Right ventricle myocardium superior (tissue), 1 donor: ENCODE measurements at places on chromosomes 13 and 19. TPM values are rescaled to one million over a fixed set of nuclear protein-coding genes. Genes with fewer than 3 reads are reported as not detected.
A peak's percentile ranks its signal among the peaks of the same experiment; 100 is the strongest.

Gene DCAF15
- total RNA-seq: 15.4 TPM

Gene KLC3
- not detected for total RNA-seq

DNA sequence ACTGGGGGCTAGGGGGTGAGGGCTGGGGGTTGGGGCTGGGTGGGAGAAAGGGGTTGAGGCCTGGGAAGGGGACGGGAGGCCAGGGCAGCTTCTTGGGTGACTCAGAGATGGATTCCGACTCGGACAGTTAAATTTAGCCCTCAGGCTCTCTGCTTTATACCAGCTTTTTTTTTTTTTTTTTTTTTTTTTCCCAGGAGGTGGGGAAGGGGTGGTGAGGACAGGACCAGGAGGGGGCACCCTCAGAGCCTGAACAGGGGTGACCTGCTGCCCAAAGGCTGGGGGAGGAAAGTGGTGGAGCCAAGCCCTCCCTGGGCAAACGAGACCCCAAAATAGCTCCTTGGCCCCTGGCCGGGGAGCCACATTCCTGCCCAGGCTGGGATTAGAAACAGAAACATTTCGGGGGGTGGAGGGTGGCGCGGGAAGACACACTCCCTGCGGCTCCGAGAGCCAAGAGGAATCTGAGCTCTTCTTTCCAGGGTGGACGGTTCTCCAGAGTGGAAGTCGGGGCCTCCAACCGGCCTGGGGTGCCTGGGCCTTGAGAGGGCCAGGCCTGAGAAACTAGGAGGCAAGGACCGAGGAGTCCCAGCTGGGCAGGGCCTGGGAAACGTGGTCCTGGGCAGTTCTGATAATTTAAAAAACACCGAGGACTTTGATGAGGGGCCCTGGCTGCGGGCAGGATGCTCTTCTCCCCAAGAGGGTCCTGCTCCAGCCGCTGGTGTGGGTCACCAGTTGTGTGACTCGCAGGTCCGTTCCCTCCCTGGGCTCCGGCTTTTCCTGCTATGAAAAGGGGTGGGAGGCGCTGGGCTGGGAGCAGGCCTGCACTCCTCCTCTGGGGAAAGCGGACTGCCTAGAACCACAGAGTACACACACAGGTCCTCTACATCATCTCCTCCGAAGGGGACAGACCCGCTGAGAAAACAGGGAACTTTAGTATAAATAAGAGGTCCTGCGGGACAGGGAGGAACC is 813 bp upstream of the DMPK start:
- DNase-seq: peak; percentile 89

- no peak for DNase-seq
These were observed 45.4 kb downstream of the PEPD start for GRCh38 chr19:33476151-33476707.

DNA sequence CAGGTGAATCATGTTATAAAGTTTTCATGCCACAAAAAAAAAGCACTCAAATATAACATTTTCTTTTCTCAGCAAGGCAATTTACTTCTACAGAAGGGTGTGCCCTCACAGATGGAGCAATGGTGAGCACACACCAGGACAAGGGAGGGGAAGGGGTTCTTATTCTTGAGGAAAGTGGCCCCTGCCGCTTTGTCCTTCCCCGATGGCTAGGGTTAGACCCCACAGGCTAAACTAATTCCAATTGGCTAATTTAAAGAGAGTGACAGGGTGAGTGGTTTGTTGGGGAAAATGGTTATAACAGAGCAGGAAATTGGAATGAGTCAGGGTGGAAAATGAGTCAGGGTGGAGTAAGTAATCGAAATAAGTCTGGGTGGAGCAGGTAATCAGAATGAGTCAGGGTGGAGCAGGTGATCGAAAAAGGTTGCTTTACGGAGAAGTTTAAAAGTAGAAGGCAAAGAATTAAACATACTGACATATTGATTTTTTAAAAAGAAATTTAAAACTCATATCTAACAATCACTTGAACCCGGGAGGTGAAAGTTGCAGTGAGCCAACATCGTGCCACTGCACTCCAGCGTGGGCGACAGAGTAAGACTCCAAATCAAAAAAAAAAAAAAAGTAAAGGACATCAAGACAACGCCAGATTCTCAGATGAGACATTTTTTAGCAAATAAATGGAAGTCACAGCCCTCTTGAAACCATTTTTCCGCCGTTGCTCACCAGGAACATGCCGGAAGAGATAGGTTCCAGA is 813 bp downstream of the ZNF562 start:
- no peak for DNase-seq
